Fibroblast of the aortic adventitia (primary cell): ENCODE measurements at places on chromosomes 1 and 21.

- no peak for DNase-seq
These were observed 53.4 kb upstream of the PAXBP1 start for GRCh38 chr21:32824950-32825349.

- no peak for DNase-seq
These were observed 62.4 kb downstream of the TMEM53 start for GRCh38 chr1:44611866-44612265.

DNA sequence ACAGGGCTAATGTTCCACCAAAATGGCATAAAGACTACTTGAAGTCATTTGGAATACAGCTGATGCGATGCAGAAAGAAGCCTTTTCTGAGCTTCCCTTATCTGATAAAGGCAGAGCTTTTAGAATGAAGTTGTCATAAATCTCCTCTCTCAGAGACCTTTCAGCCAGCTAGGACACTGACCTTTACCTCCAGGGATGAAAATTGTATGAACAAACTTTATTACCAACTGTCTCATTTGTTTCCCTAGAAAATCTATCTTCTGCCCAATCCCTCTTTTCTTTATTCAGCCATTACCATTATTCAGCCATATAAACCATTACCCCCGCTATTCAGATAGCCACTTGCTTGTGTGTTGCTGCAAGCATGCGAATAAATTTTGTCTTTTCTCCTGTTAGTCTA is 29.7 kb upstream of the RNF2 start:
- no peak for DNase-seq

- DNase-seq: no peak
These were observed 256.9 kb upstream of the RAB4A start for GRCh38 chr1:229013981-229014380.

GRCh38 chr1:42311897-42312296 is 23.1 kb downstream of the FOXJ3 start:
- DNase-seq: no peak

DNA sequence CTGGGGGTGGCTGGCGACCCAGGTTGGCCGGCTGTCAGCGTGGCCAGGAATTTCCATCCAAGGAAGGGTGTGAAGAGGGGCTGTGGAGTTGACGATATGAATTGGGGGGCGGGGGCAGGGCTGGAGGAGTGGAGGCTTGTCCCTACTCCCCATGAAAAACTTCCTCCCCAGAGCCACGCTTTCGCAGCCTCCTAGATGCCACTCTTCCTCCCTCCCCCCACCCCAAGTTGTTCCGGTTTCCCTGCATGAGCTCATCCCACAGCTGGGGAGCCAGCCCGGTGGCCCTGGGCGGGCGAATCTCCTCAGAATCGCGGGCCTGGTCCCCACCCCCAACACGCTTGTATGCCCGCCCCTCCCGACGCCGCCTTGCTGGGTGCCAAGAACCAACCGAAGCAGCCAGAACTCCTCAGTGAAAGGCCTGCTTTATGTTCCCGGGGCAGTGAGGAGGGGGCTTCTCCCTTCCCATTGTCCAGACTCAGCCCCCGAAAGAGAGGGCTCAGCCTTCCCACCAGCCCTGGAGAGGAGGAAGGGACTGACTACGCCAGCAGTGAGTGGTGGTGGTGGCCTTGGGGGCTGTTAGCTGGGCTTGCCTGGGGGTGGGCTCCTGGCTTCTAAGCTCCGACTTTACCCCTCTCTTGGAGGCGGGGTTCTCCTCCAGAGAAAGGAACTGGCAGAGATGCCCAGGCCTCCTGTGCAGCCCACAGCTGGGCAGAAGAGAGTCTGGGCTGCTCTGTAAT is 1.8 kb upstream of the CSMD2 start:
- DNase-seq: no peak

GRCh38 chr1:189627427-189627826 is 850.2 kb downstream of the BRINP3 start:
- no peak for DNase-seq

DNA sequence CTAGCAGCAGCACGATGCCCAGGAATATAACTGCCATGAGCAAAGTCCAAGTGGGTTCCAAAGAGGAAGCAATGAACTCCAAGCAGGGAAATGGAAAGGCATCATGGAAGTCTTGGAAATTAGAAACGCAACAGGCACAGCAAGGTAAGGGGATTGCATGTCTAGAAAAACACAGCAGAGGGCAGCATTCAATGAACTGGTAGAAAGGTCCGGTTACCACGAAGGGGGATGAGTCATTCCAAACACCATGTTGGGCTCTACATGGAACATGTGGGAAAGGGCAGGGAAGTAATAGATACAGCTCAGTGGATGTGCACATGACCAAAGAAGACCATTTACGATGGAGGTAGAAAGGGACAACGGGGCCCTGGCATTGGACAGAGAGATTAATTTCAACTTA is 36.4 kb downstream of the RXRG start:
- DNase-seq: peak; percentile 49

DNA sequence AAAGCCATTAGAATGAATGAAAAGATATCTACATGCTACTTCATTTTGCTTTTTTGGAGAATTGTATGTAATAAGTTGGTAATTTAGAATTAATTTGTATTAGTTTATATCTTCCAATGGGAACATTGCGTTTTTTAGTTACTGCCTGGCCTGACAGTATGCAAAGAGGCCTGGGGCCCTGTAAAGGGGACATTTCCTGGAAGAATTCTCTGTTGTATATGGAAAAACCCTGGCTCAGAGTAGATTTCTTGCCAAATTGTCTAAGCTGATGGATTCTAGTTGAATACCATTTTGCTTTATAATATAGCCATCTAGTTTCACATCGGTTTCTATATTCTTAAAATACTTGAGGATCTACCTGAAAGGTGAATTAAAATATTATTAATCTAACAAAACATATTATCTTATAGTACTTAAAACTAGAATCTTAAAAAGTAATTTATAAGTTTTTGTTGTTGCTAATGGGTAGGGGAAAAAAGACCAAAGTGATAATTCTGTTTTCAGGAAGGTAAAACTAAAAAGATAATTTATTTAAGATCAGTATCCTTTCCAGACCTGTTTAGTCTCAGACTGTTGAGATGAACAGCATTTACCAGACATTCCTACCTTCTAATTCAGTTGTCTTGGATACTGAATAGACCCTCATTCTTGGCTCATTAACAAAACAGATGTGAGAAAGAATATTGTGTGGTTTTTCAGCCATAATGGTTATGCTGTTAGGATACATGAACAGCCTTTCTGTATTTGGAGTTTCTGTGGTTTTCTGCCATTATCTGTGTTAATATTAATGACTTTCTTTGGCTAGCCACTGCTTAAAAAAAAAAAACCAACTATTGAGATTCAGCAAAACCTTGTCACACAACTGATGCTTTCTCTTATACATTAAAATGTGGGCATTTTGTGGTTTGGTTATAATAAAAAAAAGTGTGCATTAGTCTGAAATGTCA is 4.8 kb downstream of the AGO3 start:
- peak; percentile 37 for DNase-seq

- DNase-seq: peak; percentile 70
These were observed 2.8 kb downstream of the MYCL start for GRCh38 chr1:39898648-39899603.

GRCh38 chr1:203225071-203225470 is 4.4 kb downstream of the CHIT1 start:
- no peak for DNase-seq

- peak; percentile 52 for DNase-seq
These were observed 27.4 kb upstream of the CTPS1 start for GRCh38 chr1:40951943-40952743.

DNA sequence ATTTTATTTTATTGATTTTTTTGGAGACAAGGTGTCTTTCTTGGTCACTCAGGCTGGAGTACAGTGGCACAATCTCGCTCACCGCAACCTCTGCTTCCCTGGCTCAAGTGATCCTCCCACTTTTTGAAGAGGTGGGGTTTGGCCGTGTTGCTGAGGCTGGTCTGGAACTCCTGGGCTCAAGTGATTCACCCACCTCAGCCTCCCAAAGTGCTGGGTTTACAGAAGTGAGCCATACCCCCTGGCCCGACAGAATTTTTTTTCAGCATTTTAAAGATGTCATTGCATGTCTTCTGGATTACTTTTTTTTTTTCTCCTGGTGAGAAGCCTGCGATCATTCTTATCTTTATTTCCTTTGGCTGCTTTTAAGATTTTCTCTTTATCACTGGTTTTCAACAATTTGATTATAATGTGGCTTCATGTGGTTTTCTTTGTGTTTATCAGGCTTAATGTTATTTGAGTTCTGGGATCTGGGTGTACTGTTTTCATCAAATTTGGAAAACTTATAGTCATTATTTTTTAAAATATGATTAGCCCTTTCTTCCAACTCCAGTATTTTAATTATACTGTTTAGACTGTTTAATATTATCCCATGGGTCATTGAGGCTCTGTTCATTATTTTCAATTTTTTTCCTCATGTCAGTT is 23.1 kb upstream of the PTBP2 start:
- DNase-seq: peak; percentile 59

- no peak for DNase-seq
These were observed 727.7 kb upstream of the NCAM2 start for GRCh38 chr21:20270365-20271055.

GRCh38 chr1:116178837-116179236 is 67.6 kb downstream of the MAB21L3 start:
- no peak for DNase-seq

GRCh38 chr1:28326515-28326914 is 2.3 kb upstream of the MED18 start:
- DNase-seq: no peak

DNA sequence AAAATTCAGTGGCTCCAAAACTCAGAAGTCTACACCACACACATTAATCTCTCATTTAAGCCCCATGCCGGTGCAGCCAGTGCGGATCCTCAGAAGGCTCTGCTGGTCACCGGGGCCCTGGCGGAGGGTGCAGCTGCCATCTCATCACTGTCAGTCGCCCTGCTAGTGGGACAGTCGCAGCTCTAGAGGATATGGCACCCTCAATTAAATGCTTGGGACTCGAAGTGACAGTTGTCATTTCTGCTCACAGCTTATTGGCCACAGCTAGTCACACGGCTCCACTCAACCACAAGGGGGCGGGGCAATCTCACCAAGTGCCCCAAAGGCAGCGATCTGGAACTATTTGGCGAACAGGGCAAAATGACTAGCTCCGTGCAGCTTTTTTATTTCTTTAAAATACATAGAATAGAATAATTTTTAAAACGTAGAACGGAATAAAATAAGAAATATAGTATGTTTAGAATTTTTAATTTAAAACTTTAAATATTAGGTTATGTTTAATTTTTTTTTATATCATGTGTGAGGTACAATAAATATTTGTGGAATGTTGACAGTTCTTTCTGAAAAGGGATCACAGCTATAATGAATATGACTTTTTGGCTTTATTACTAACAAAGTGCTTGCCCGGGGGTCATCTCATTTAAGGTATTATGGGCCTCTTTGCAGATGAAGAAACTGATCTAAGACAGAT is 8.0 kb upstream of the MAN1C1 start:
- peak; percentile 74 for DNase-seq

- DNase-seq: peak; percentile 20
These were observed 2.7 kb downstream of the RPRD2 start for GRCh38 chr1:150366416-150367296.

DNA sequence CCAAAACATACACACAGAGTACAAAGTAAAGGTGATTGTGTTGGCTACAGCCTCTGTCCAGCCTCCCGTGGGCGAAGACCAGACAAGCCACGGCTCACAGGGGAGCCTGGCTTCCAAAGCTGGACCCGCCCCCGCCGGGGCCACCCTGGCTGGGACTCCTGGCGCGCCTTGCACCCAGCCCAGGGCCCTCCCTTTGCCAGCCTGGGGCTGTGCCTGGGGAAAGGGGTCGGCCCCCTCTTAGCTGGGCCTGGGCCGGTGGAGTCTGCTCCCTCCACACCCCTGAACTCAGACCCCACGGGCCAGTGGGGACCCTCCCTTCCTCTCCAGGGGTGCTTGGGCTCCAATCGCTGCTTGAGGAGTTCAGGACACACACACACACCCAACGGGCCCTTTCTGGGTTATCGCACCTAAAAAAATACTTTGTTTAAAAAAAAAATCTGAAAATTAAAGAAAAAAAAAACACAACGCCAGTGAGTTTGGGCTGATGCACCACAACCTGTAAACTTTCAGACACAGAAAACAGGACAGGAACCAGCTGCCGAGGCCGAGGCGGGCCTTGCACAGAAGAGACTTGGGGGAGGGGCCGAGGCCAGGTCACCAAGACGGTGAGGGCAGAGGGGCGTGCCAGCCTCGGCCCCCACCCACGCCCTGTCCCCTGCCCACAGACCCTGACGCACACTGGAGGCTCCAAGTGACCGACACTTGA is 56.3 kb downstream of the KCNAB2 start:
- DNase-seq: no peak
